ENCODE measurements at places on chromosomes 7 and 10. TPM values are rescaled to one million over a fixed set of nuclear protein-coding genes. Genes with fewer than 3 reads are reported as not detected.

The MGMT gene
- 15.1 TPM for total RNA-seq

The NRAP gene
- not detected for total RNA-seq

The CNOT4 gene
- total RNA-seq: 7.4 TPM

The KAZALD1 gene
- 3.6 TPM for total RNA-seq

The CYP2E1 gene
- 0.89 TPM for total RNA-seq

Data from smooth muscle cell of the umbilical artery (primary cell).